GM13976 (cell line): ENCODE measurements at places on chromosomes 13 and 19.

DNA sequence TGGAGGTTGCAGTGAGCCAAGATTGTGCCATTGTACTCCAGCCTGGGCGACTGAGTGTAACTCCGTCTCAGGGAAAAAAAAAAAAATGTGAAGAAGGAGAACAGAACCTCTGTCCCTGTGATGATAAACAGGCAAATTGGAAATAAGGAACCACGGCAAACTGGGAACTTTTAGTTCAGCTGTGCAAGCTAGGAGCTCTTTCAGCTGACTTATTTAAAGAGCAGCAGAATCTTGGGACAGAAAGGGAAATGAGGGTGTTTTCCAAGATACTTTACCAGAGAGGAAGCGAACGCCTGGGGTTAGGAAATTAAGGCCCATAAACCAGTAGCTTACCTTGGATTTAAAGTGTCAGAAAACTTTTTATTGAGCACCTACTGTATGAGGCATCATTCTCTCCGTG is 3.0 kb upstream of the UPF1 start:
- no peak for DNase-seq

- no peak for DNase-seq
Measured at GRCh38 chr19:31354316-31354715, 5.1 kb upstream of the TSHZ3 start.

DNA sequence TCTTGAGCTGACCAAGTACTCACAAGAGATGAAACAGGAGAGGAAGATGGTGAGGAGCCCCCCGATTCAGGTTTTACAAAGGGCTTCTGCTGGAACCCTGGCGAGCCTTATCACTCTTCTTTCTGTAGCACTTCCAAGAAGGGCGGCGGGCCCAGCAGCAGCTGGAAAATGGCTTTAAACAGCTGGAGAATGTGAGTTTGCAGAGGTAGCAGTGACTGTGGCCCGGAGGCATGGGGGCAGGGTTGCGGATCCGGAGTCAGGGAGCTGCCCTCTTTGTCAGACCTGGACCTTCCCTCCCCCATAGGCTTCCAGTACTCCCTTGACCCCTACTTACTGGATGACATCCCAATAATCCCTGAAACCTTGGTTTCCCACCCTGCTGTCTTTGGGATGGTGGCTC is 3.6 kb downstream of the TRIP10 start:
- no peak for DNase-seq

DNA sequence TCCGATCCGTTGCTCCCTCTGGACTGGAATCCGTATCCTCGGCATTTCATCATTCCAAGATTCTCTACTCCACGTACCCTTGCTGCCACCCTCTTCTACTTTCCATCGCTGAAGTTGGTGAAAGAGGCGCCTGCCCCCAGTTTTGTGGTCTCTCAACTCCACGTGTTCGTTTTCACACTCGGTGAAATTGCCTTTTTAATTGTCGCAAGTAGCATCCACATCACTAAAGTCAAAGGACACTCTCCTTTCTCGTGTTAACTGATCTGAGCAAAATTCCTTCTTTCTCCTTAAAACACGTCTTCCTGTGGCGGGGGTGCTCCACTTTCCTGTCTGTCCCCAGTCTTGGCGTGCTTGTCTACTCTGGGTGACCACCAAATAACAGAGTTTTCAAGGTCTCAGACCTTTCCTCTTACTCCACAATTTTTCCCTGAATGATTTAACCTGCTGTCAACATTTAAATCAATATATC is 1.1 kb upstream of the TMTC4 start:
- DNase-seq = no peak

GRCh38 chr19:34127684-34128189 is 44.6 kb upstream of the LSM14A start:
- no peak for DNase-seq

- DNase-seq = no peak
Measured at GRCh38 chr13:99724633-99725517, 223.6 kb downstream of the TM9SF2 start.

- no peak for DNase-seq
Measured at GRCh38 chr13:76225815-76226489, 589.8 kb downstream of the LMO7 start.

DNA sequence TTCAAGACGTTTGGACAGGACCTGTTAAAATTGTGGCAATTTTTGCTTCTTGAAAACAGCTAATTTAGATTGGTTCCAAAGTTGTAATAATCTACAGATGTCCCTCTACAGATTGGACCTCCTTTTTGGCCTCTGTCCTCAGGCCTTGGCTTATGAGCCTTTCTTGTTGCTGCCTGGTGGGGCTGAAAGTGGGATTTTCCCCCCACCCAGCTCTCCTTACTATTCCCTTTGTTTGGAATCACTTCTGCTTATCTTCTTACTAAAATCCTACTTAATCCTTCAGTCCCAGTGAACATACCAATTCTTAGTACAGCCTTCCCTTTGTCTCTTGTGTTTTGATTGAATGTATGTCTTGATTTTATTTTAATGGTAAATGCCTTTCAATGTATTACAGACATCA is 63.5 kb upstream of the TEX29 start:
- DNase-seq = no peak

GRCh38 chr13:31908696-31909411 is 122.7 kb upstream of the FRY start:
- DNase-seq = no peak

DNA sequence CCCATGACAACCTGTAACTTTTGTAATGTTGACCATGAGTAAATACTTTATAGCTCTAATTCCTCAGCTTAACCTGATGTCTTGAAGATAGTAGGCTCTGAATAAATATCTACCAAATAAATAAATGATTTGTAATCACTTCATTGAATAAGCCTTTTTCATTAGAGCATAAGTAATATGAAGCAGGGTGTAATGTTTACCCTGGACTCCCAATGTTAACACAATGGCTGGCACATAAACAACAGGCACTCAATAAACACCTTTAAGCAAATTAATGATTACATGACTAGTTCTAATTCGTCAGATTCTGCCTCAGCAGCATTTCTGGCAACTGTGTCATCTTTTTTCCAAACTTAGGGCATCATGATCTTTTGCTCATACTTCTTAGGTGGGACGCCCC is 396.3 kb downstream of the LIG4 start:
- DNase-seq = no peak

DNA sequence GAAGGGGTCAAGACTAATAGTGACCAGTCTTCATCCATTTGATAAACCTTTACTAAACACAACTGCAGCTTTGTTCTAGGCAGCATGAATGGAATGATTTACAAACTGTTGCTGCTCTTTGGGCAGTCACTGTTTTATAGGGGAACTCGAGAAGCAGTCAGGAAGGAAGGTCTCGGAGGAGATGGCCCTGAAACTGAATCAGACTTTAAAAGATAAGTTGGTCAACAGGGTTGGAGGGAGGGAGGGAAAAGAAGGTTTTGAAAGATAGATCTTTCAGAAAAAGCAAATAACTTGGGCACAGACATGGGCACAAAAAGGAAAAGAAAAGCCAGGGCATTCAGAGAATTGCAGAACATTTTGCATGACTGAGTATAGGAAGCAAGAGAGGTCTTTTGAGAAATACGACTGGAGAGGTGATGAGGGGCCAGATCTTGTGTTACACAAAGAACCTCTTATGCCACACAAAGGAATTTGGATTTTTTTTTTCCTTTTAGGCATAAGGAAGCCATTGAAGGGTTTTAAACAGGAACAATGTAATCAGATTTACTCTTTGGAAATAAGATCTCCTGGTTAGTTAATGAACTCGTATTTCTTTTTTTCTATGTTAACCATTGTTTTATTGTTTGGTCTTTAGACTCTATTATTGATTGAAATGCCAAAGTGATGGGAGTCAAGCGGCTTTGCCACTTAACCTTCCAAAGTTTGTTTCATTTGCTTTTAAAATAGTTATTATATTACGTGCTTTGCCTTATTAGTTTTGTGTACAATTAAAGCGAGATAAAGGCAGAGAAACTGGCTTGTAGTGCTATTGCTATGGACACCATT is 37.5 kb upstream of the SACS start:
- no peak for DNase-seq

DNA sequence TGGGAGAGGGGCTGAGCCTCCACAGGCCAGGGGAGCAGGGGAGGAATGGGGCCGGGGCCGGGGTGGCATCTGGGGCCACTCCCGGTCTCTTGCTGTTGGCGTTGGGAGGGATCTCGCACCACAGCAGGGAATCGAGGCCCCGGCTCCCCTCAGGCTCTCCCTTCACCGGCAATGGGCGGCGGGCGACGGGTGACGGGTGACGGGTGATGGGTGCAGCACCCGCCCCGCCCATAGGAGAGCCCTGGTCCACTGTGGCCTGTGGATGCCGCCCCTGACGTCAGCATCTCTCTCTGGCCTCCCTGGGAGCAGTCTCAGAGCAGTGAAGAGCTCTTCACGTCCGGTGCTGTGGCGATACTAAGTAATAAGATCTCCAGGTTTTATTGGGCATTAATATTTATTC is 133.6 kb downstream of the KDM4B start:
- DNase-seq = no peak

DNA sequence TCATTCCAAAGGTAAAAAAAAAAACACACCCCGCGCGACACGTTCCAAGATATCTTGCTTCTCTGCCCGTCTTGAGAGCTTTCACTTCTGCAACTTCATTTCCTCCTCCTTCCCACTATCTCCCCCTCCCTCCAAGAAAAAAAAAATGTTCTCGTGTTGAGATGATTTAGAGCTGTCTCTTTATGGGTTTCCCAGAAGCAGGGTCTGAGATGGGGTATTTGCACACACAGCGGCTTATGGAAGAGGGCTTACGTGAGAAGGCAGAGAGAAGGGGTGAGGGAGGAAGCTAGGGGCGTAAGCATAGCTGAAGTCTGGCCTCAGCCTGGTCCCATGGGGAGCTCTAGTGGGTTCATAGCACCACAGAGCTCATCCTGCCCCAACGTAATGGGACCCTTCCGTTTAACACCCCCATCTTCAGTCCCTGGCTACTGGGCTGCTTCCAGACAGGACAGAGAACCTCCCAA is 31.3 kb upstream of the USE1 start:
- peak; percentile 73 for DNase-seq

GRCh38 chr19:4374498-4375163 is 25.7 kb downstream of the SH3GL1 start:
- no peak for DNase-seq

- DNase-seq = no peak
Measured at GRCh38 chr13:65789815-65790214, 1440.3 kb downstream of the PCDH9 start.

GRCh38 chr19:32902448-32902847 is 32.9 kb upstream of the SLC7A9 start:
- DNase-seq = no peak

DNA sequence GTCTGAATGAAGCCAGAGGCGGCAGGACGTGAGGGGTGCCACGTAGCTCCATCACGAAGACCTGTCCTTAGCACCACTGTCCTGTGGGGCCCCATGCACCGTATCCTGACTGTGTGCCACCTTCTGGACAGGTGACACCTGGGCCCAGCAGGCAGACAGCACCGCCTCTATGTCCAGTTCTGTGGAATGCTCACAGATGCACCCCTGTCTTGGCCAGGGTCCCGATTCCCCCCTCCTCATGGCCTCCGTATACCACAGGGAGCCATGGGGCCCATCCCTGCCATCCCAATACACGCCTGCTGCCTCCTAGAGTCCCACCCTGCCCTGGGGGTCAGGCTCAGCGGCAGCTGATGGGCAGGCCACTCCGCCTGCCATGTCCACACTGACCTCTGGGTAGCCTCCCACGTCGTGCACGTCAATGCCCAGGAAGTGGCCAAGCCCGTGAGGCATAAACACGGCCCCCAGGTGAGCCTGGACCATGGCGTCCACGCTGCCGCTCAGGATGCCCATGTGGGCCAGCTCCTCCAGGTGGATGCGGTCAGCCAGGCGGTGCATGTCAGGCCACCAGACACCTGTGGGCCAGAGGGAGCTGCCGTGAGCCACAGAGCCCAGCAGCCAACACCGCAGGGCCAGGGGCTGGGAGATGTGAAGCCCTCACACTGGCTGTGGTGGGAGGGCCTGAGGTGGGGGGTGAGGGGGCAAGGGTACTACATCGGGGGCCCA is 17.6 kb downstream of the CEBPG start:
- peak; percentile 29 for DNase-seq

DNA sequence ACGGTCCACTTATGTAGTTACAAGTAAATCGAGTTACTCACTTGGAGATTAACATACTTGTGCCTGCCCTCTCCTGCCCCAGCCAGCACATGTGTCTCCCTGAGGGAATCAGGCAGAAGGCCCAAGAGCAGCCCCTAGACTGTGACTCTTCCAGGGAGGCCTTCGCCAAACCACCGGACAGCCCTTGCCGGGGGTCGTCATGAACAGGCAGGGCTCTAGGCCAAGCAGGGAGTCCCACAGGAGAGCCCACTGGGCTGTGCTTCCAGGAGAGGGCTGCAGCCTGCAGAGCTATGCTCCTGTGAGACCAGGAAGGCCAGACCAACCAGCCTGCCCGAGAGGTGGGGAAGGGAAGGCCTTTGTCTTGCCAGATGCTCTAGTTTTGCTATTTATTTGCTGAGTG is 283.3 kb downstream of the FOXO1 start:
- DNase-seq = no peak

- DNase-seq = no peak
Measured at GRCh38 chr19:4206818-4207484, 22.4 kb upstream of the EBI3 start.

- peak; percentile 88 for DNase-seq
Measured at GRCh38 chr19:41939861-41940730, 11.8 kb upstream of the ERFL start.

DNA sequence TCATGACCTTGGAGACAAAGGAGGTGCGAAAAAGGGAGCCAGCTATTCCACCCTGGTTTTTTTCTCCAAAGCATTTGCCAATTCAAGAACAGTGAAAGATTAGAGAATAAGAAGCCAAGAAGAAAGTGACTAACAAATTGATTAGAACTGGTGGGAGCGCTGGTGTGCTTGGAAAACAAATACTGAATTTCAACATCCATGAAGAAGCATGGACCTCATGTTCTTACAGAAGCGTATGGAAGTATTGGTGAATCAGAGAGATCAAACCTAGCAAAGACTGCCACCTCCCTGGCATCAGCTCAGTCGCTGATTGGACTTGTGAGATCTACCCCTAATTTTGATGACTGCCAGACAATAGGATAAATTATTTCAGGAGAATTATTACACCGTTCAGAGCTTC is 195.3 kb downstream of the ITGBL1 start:
- DNase-seq = no peak
